ENCODE measurements at places on chromosomes 7 and 10.

DNA sequence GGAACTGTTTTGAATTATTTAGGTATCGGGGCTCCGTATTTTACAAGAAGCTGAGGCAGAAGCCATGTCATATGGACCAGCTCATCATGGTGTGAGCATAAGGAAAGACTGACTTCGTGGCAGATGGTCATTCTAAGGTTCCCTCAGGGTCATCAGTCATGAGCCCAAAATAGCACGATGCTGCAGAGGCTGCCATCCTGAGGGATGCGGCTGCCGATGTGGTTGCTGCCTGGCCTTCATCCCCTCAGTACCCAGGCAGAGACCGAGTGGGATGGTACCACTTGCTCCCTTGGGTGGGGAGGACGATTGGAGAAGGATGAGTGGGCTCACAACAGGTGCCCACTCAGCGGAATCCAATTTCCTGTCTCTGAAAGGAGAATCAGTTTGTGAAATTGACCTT, 490.3 kb downstream of the SDK1 start:
- DNase-seq, result no peak

- DNase-seq, result peak; percentile 30
Observed at GRCh38 chr7:129366-130221, 62.8 kb upstream of the FAM20C start.

- DNase-seq, result no peak
Observed at GRCh38 chr10:18417950-18418527, 233.3 kb downstream of the NSUN6 start.

GRCh38 chr10:126334272-126334671, 54.0 kb downstream of the ADAM12 start:
- DNase-seq, result no peak

GRCh38 chr7:103912891-103913605, 76.4 kb downstream of the RELN start:
- DNase-seq, result no peak

GRCh38 chr7:42727451-42727850, 184.4 kb downstream of the C7orf25 start:
- DNase-seq, result no peak

DNA sequence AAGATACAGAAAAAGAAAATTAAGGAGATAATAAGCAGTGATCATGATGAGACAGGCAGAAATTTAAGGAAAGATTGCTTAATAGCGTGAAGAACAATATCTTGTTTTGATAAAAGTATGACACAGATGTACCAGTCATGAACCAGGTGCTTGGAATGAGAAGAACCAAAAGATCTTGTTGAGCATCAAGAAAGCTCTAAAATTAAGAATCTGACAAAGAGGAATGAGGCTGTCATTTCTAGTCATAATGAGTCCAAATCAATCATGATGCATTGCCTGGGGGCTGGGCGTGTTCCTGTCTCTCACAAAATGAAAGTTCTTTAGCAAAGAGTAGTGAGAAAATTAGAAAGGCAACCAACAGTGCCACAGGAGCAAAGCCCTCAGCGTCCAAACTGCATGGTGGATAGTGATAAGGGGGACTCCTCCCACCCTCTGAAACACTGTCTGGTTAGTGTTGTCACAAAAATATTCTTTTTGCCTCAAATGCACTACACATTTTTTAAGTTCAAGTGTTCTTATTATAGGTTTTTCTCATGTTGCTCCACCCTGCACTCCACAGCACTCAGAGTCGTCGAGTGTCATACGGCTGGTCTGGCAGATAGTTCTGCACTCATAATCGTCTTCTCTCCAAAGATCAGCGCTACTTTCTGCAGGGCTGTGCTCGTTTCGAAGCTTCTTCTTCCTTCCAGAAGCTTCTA, 439.6 kb downstream of the TNS3 start:
- DNase-seq, result no peak

DNA sequence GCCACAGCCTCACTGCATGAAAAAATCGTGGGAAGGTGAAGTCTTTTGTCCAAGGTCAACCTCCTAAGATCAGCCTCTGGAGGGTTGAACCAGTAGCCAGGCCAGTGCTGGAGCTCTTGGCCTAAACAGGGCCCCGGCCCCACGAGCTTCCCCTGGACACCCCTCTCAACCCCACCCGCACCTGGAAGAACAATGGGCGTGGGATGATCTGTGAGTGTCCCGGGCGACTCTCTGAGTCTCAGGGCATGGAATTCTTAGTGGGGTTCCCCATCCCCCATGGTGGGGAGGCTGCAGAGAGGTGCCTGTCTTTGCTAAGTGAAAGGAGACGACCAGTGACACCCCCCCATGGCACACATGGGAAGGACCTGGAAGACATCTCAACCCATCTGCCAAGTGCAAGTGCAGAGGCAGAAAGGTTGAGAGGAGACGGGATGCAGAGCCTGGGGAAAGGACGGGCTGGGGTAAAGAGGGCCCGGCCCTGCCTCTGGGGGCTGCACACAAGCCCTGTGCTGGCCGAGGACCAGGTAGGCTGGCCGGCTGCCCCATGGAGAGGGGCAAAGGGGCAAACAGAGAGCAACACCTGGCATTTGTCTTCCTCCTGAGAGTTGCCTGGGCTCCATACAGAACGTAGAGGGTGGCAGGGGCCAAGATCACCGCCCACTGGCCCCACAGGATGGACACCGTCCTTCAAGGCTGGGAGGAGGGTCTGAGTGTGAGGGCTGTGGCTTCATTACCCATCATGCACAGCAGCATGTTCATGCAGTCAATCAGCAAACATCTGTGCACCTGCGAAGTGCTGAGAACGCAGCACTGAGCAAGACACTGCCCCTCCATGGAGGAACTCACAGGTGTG, 163.0 kb upstream of the PPP2R2D start:
- no peak for DNase-seq

GRCh38 chr7:46525876-46526275, 604.8 kb upstream of the IGFBP3 start:
- DNase-seq, result no peak

DNA sequence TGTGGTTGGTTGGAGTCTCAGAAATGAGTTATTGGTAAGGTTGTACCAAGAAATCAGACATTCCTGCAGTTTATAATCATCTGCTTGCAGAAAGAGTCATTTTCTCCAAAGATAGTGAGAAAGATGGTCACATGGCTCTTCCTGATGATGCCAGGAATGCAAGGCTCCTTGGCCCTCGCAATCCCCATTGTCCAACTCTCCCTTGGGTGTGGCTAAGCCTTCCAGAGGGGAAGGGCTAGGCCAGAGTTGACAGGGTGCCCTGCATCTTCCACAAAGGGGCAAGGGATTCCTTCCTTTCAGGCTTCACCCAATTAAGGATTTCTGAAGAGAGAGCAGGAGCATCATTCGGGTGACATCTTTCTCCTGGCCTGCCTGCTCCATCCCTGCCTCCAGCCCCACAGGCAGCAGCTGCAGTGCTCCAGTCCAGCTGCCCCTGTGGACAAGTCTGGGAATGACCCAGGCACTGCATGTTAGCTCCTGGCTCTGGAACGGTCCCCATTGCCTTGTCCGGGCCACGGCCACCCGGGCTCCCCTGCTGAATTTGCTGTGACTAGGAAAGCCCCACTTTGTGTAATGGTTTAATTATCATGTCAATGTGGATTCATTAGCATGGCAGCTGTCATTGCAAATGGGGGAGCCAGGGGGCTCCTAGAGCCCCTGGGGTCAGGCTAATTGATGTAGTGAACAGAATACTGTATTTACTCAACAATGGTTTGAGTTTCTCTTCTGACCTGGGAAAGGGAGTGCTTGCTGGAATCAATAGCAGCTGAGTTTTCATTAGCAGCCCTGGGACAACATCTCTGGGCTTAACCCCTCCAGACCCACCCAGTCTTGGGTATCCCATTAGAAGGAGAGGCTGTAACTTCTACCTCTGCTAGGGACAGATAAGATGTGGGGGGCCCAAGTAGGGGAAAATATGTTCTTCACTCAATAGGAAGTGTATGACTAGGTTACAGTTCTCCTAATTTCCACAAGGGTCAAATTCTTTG, 112.6 kb upstream of the TBX20 start:
- DNase-seq, result no peak

DNA sequence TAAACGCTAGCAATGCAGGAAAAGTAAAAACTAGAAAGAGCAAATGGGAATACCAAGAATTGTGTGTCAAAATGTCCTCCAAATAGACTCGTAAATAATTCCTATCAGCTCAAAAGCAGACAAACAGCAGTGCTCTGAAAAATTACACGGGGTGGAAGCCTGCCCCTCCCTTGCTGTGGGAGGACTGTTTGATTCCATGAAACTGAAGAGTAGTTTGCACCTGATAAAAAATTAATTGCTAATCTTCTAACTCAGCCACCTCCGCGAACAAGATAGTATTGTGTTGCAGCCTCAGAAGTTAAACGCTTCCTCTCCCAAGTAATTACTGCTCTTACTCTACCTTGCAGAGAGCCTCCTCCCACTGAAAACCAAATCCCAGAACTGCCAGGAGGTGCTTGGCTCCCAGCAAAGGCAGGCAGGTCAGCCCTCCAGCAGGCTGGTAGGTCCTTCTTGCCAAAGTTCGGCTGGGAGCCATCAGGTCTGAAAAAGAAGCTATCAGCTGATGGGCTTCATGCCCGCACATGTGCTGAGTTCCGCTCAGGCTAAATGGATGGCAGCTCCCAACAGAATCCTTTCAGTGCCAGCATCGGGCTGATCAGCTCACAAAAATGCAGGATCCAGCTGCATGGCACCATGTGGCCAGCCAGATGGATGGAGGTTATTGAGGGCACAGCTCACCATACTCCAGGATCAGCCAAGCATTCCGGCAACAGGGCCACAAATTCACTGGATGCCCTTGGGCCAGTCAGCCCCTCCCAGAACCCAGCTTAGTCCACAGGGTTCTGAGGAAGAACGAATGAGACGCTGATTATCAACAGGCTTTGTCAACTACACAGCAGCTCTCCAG, 37.1 kb downstream of the MAD1L1 start:
- DNase-seq, result no peak

GRCh38 chr10:80465839-80466590, 11.9 kb downstream of the TSPAN14 start:
- DNase-seq, result no peak

- no peak for DNase-seq
Observed at GRCh38 chr7:46291601-46292150, 370.6 kb upstream of the IGFBP3 start.

GRCh38 chr10:126207313-126207771, 180.9 kb downstream of the ADAM12 start:
- DNase-seq, result no peak

DNA sequence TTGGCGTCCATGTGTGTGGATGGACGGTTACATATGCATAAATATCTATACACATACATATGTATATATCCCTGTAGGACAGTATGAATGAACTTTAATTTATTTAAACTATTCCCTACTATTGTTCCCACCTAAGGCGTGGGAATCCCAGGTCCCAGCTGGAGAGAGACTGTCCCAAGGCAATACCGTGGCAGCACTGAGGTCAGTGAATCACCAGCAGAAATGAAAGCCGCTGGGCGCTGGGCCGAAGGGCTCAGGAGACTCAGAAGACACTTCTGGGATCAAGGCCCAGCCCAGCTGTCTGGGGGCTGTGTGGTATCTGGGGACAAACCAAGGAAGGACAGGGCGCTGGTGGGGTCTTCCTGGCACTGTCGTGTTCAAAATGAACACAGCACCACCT, 49.6 kb upstream of the MYL10 start:
- no peak for DNase-seq

DNA sequence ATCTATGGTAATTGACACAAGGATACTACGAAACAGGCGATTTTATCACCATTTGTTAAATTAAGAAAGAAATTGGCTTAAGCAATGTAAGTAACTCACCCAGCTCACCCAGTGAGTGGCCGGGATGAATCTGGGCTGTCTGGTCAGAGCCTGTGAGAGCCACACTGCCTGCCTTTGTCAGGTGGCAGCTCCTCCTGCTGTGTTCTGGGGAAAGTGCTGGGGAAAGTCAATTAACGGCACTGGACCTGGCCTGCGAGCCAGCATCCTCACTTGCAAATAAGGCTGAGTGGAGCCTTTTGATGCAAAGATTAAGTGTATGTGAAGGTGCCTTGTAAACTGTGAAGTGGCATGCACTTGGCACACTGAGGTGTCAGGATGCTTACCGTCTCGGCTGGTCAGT, 13.4 kb upstream of the CXCL12 start:
- DNase-seq, result no peak

GRCh38 chr7:128168667-128169210, 72.3 kb upstream of the LEP start:
- no peak for DNase-seq

DNA sequence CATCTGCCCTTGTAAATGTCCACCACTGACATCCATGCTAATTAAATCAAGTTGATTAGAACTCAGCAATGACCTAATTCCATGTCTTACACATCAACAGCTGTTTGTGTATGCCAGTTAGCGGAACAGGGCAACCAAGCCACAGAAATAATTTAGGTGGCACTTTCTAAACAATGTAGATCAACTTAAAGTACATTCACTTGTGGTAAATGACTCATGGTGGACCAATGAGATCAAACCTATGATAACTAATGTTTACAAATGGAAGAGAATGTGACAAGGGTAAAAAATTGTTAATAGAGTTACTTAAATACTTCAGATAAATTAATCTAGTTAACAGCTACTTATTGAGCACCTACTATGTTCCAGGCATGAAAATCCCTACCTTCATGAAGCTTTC, 63.1 kb upstream of the ICA1 start:
- no peak for DNase-seq

- no peak for DNase-seq
Observed at GRCh38 chr10:14332903-14333302, 2.2 kb upstream of the FRMD4A start.

DNA sequence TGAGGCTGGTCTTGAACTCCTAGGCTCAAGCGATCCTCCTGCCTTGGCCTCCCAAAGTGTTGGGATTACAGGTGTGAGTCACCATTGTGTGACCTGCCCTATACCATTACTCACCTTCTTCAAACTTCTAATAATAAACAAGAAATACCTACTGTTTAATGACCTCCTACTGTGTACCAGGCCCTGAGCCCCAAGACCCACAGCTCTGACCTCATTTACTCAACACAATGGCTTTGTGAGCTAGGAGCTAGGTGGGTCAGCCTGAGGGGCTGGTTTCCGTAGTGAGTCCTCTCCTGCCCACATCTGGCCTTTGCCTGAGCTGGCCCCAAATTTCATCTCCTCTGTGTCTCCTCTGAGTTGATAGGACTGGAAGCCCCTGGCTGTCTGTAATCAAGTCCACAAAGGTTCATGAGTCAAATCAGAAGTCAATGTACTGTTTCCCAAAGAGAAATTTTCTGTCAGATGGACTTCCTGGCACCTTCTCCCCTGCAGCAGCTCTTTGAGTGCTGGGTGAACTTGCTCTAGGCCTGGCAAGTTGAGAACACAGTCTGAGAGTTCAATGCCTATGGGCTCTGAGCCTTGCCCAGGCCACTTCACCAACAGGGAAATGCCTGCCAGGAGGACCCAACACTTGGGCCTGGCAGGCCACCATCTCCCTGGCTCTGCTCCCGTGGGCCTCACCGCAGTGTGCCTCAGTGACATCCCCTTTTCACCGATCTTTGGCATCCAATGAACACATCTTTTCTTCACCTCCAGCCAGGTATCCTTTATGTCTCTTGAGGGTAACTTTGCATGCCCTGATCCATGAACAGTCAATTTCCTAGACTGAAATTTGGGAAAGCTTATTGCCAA, 24.0 kb downstream of the NEURL1 start:
- DNase-seq, result no peak

DNA sequence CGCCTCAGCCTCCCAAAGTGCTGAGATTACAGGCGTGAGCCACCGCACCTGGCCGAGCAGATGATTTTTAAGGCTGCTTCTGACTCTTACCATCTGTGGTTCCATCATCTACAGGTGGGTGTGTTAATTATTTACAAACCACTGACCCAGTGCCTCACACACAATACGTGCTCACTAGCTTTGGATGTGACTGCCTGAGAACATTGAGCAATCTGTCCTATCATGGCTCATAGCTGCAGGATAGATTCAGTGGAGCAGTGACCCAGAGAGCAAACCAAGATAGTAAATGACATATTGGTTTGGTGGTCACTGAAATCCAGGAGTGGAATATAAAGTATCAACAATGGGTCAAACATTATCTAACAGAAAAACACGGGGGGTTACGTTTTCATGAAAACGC, 24.1 kb downstream of the GPAM start:
- DNase-seq, result no peak
